Activated T-cell treated with anti-CD3 and anti-CD28 coated beads for 1 hour (primary cell): ENCODE measurements at places on chromosomes 7 and 10.

DNA sequence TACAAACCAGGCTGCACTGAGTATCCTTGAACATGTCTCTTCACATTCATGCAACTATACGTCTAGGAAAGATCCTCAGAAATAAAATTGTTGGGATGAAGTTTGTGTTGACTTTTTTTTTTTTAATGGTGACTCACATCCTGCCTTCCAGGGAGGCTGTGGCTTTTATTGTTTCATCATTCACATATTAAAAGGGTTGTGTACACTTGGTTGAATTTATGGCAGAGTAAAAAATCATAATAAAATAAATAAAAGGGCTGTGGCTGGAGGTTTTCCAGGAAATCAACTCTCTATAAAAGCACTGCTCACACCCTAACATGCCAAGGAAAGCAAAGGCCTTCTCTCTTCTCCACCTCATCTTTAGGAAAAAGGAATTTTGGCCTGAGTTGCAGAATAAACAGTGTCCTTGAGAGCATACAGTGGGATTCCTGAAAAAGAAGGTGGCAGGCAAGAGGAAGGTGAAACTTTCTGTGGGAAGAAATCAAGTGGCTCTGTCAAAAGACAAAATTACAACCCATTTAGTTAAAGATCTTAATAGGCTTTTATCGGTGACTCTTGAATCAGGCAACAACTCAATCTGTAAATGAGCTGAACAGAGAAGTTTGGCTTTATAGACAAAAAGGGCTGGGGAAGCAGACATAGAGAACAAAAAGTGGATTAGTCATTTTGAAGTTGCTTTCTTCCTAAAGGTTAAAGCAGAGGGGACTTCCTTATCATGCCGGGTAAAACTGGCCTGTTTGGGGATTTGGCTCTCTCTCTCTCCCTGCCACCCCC lies 41.6 kb upstream of the FHIP2A start:
- no peak for DNase-seq

GRCh38 chr7:134710854-134711624 lies 64.4 kb downstream of the BPGM start:
- DNase-seq: peak; percentile 20

- DNase-seq: no peak
Observed at GRCh38 chr7:150826061-150826849, 25.7 kb downstream of the TMEM176A start.

DNA sequence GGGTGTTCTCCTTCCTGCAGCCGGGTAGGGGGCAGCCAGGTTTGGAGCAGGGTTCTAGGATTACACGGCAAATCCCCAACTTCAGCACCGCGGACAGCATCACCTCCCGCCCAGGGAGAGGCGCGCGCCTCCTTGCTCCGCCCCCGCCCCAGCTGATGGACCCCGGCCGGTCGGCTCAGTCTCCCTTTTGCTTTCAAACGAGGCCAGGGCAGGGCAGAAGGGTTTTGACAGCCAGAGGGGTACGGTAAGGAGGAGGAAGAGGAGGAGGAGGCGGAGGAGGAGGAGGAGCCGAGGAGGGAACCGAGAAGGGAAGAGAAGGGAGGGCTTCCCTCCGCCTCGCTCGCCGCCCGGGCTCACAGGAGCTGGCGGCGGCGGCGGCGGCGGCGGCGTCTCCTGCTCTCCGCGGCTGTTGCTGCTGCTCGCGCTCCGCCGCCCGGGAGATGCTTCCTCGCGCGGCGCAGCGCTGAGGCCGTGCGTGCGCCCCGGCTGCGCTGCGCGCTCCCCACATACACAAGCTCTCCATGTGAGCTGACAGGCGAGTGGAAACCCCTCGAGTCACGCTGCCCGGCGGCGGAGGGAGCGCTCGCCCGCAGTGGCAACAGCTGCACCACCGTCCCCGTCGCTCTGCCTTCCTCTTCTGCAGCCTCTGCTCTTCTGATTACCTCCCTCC lies 615 bp upstream of the CNTNAP2 start:
- DNase-seq: no peak

- no peak for DNase-seq
Observed at GRCh38 chr10:15681076-15681475, 38.6 kb downstream of the ITGA8 start.

DNA sequence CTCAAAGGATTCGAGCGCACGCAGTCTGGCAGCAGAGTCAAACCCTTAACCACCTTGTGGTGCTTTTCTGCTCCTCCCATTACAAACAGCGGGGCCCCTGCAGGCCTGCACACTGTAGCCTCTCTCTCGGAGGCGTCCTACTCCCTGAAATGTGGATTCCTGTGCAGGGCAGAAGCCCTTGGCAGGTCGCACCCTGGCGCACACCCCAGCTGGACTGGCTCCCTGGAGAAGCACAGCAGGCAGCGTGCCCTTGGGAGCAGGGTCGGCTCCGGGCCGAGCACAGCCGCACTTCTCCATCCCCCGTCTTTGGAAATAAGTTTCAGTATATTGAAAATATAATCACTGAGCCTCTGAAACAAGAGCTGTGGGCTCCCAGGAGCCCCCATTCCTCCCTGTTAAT lies 144.1 kb downstream of the C10orf105 start:
- DNase-seq: no peak

DNA sequence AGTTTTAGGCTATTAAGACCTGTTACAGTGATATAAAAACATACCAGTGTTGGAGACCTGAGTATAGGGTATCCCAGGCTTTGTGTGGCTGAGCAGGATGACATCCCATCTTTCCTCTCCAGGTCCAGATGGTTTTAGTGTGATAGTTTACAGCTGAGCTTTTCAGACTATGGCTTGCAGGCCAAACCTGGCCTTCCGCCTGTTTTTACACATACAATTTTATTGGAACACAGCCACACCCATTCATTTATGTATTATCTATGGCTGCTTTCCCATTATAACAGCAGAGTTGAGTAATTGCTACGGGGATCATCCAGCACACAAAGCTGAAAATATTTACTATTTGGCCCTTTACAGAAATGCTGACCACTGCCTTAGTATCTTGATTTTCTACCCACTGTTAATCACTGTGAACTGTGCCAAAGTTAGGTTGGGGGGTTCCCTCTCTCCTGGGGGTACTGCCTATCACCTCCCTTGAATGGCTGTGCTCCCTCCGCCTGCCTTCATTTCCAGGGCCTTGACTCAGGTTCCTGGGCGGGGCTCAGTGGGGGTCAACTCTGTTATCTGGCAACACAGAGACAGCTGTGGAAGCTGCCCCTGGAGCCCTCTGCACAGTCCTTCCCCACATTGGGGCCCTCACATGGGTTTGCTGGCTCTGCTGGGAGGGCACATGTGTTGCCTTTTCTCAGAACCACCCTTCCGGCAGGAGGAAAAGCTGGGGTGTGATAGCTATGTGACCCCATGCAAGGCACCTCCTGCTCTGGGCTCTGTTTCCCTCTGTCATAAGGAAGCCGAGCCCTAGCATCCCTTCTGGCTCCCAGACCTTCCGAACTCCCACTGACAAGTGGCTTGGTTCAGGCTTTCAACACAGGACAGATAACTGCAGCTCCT lies 40.3 kb upstream of the SH2D4B start:
- no peak for DNase-seq

- DNase-seq: no peak
Observed at GRCh38 chr7:133983685-133984419, 143.3 kb upstream of the LRGUK start.

GRCh38 chr7:84092207-84092606 lies 102.4 kb downstream of the SEMA3A start:
- DNase-seq: no peak

DNA sequence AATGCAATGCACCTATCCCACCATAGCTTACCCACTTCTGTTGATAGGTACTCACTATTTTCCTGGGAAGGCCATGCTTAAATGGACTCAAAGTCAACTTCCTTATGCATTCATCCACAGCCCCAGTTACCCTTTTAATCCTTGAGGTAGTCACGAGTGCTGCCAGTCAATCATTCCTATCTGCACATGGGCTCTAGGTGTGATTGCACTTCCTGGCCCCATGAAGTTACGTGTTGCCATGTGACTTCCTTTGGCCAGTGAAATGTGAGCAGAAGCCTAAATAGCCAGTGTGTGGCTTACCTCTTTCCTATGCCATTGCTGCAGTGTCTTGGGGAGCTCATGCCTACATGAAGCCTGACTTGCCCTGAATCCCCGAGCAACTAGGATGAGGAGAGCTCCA lies 23.5 kb upstream of the EIF5AL1 start:
- DNase-seq: no peak

- no peak for DNase-seq
Observed at GRCh38 chr7:75646571-75647102, 92.1 kb downstream of the HIP1 start.

DNA sequence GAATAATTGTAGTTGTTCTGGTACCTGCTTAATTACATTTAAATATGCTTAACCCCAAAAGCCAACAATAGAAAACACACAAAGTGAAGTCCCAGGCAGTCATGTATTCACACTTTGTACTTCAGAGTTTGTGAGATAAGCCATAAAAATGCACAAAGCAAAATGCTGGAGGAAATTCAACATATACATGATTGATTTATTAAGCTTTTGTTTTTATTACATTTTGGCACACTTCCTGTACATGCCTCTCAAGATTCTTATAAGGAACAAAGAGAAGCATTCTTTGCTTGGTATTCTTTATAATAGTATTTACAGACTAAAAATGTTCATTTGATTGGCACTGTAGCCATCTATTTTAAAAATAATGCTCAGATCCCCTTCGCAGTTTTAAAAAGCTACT lies 107.7 kb upstream of the ANK3 start:
- DNase-seq: no peak

- DNase-seq: no peak
Observed at GRCh38 chr7:28328822-28329660, 83.3 kb upstream of the CREB5 start.

DNA sequence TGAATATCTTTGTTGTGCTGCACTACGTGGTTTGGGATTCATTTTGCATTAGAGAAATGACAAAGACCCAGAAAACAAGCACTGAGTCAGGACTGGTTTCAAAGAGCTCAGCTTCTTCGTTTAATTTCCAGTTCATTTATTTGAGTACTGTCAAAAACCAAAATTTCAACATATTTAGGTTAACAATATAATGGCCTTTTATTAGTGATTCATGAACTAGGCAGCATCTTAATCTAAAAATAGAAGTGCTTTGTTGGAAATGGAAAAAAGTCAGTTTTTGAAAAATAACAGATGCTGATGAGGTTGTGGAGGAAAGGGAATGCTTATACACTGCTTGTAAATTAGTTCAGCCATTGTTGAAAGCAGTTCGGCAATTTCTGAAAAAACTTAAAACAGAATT lies 856.4 kb downstream of the LRMDA start:
- DNase-seq: no peak

DNA sequence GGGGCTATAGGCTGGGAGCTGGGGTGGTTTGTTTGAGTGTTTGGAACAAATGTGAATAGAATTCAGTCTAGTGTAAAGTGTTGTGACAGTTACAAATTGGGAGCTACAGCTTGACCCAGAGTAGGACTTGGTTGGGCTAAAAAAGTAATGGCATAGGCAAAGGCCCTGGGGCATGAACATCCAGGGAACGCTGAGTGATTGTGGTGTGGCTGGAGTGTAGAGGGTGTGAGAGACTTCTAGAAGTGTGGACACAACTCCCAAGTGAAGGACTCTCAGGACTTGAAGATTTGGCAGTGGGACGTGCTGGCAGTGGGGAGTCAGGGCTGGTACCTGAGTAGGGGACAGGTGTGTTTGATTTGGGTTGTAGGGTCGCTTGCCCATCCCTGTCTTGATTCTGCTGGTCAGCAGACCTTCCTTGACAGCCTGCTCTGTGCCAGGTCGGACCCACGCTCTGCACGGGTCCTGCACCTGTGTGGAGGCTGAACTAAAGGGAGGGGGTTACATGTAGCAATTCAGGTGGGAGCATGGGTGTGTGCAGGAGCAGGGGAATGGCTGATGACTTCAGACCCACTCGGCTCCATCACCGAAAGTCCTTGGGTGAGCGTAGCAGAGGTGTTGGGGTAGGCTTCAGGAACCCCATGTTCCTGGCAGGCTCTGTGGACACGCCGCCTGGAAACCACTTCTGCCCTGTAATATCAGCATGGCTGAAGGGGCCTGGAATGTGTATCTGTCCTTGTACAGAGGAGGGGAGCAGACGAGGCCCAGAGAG lies 43.3 kb downstream of the ZMIZ1 start:
- no peak for DNase-seq

DNA sequence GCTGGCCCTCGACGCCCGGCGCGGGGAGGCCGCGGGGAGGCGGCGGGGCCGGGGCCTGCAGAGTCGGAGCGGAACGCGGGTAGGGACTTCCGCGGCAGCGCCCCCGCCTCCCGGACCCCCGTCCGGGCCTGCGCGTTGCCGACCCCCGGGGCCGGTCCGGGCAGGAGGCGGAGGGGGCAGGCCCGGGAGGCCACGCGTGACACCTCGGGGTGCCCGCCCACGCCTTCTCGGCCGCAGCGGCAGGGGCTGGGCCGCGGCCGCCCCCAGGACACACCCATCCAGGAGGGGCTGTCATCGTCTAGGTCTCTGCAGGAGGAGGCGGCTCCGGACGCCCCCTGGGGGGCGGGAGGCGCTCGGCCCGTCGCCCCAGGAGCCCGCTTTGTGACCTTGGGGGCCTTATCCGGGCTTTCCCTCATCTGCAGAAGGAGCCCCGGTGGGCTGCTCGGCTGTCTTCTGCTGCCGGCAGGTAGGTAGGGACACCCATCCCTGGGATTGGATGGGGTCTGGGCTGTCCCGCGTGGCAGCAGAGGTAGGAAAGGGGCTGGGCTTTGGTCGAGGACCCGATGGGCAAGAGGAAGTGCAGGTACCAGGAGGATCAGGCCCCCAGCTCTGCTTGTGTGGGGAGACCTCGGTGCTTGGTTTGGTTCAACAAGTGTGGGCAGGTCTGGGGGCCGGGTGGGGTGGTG lies 569 bp downstream of the ZNF316 start:
- DNase-seq: peak; percentile 47

DNA sequence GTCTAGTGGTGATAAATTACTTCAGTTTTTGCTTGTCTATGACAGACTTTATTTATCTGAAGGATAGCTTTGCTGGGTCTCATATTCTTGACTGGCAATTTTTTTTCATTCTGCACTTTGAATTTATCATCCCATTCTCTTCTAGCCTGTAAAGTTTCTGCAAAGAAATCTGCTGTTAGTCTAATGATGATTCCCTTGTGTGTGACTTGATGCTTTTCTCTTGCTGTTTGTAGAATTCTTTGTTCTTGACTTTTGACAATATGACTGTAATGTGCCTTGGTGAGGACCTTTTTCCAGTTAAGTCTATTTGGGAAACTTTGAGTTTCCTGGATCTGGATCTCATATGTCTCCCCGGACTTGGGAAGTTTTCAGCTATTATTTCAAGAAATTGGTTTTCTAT lies 59.3 kb upstream of the TMEM140 start:
- DNase-seq: no peak

DNA sequence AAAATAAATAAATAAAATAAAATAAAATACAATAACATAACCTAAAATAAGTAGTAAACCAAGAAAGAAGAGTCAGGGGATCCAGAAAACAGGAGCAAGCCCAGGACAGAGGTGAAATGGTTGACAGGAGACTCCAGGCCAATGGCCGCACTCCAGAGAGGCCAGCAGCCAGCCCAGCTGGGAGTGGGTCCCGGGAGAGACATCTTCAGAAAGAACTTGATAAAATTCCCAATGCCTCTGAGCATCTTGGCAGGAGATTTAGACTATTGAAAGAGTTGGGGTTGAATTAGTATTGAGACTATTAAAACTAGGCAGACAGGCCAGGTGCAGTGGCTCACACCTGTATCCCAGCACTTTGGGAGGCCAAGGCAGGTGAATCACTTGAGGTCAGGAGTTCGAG lies 62.6 kb downstream of the CLIP2 start:
- DNase-seq: no peak

GRCh38 chr7:48307041-48307714 lies 135.9 kb downstream of the ABCA13 start:
- DNase-seq: no peak
